MM.1S (cell line): ENCODE measurements at places on chromosomes 6 and 20.

- peak; percentile 28 for DNase-seq
Measured at GRCh38 chr6:4055420-4056041, 23.4 kb downstream of the FAM217A start.

DNA sequence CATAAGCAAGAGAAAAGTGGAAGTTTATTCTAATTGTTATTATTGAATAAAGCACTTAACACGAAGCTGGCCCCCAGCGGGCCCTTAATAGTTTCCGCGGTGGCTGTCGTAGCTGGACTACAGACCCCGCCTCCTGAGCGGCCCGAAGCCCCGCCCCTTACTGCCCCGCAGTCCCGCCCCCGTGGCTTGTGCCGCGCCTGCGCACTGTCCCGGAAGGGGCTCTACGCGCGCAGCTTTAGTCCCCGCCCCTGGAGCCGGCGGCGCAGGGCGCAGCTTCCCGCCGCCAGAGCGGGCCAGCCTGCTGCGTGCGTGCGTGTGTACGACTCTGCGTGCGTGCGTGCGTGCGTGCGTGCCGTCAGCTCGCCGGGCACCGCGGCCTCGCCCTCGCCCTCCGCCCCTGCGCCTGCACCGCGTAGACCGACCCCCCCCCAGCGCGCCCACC lies at the start of gene VAPB:
VAPB (plus strand) TSS at position 348 of the 442 bp plus-strand sequence. CDS start 231 bp downstream, outside the sequence.
- peak; percentile 97 for DNase-seq

DNA sequence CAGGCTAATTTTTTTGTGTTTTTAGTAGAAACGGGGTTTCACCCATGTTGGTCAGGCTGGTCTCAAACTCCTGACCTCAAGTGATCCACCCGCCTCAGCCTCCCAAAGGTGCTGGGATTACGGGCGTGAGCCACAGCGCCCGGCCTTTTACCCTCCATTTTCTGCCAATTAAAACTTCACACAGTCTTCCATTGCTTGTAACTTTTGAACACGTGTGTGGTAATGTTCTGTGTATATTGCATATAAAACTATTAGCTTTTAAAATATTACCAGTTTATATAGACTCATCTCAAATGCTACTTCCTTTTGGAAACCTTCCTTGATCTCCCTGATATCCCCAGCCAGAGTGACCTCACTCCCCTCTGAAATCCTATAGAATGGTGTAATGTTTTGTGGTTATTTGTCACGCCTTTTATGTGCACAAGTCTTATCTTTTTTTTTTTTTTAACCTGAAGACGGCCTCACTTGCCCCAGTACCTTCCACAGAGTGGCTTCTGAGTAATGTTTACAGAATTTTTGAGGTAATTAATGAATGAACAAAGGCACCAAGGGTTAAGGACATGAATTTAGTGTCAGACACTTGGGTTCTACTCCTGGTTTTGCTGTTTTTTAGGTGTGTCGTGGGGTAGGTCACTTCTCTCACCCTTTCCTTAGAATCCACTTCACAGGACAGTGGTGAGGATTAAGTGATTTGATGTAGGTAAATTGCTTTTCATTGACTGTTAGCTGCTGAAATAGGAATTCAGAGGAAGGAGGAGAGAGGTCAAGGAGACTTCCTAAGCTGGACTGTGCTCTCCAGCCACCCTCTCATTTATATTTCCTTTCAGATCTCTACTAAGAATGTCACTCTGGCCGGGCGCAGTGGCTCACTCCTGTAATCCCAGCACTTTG lies 11.2 kb upstream of the MMP24 start:
- no peak for DNase-seq

GRCh38 chr6:19181211-19181610 lies 656.0 kb upstream of the ID4 start:
- DNase-seq = no peak

- no peak for DNase-seq
Measured at GRCh38 chr6:139753198-139753861, 378.9 kb upstream of the CITED2 start.

DNA sequence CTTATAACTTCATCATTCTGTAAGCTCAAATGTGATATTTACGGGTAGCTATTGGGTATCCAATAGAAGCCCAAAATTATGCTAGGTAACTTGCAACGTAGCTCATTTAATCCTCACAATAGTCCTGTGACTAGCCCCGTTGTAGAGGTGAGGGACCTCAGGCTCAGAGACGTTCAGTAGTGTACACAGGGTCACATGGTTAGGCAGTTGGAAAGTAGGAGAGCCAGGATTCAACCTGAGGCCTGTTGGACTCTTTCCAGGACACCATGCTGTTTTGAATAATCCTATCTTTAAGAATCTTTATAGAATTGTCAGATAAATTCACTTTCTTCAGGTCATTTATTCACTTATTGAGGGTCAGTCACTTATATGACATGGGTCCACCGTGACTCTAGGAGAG lies 9.2 kb upstream of the ELOVL2 start:
- DNase-seq = no peak

DNA sequence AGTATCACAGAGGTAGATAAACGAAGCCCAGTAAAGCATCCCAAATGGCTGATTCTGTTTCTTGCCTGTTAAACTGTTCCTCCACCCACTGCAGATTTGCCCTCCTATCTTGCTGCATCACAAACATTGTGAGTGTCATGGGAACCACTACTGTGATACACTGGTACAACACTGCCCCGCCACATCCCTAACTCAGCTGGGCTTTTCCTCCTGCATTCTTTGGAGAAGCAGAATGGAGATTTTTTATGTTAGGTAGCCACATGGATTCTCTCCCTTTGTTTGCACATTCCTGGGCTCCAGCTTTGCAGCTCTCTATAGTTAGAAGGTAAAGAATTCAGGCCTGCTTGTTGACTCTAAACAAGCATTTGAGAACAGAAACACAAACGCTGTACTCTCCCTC lies 234.1 kb downstream of the TMEM242 start:
- DNase-seq = no peak
